ENCODE measurements at places on chromosomes 2 and 18.

DNA sequence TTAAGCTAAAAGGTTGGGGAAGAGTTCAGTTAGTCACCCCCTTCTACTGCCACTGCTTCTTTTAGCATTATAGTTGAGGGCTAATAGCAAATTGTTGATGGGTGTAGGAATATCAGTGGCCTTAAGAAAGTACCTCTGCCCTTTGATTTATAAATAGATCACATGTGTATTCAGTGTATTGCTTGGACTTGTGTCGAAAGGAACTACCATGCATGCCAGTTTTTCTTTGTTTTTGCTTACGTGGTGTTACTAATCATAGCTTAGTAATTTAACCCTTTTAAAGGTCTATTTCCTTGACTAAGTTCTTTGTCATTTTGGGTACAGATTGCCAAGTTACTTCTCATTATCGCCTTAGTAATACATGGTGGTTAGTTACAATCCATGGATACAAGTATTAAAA lies 85.6 kb downstream of the MIB1 start:
- no peak for DNase-seq

DNA sequence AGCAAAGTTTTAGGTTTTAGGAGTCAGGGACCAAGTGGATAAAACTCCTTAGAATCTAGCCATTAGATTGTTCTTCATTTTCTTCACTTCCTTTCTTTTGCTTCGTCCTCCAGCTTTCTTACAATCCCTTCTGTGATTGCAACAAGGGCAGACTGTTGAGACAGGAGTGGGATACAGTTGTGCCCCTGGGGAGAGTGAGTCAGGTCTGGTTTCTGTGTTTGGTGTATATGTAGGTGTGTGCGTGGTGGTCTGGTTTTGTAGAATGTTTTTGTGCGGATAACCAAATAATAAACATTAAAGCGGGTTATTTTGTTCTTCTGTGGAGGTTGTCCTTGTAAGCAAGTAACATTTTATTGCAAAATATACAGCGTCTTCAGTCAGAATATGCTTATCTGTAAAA lies 7.3 kb downstream of the INSIG2 start:
- no peak for DNase-seq

DNA sequence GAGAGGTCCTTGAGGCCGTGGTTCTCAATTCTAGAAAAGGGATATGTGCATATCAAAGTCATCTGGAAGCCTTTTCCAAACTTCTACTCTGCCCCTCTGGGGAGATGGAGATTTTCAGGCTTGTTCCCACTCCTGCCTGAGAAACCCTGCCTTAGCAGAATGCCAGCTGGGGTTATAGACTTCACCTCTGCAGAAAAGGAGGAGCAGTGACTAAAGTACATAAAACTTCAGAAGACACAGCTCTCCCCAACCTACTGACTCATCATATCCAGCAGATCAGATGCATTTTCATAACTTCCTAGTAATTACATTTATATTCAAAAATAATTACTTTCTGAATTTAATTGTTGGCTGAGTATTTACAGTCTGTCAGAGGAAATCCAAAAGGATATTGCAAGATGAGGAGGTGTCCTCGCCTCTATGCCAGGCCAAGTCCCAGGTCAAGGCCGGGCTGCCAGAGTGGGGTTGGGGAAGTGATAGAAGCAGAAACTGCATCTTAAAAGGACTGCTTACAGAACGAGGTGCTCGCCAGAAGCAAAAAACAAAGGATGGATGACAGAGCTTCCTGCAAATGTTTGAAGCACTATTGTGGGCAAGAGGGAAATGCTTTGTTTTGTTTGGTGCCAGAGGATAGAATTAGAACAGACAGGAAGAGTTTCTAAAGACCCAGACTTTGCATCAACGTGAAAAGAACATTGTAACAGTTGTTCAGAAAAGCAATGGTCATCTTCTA lies 75.6 kb upstream of the APCDD1 start:
- no peak for DNase-seq

GRCh38 chr2:234003972-234004617 lies 46.4 kb upstream of the SPP2 start:
- no peak for DNase-seq

DNA sequence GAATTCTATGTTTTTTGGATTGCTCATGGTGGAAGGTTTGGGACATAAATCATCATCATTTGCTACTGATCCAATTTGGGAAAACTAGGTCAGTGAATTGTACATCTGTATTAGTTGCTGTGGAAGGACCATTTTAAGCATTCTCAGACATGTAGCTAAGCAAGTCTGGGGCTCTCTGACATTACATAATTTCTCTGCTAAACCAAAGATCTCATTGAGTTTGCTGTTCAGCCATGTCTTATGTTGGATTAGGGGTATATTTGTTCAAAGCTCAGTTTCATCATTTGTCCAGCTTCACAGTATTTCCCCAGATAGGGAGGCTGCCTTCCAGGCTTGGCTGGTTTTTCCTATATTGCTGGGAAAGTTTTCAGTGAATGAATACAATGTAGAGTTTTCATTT lies 399.7 kb downstream of the MTX2 start:
- DNase-seq = no peak

DNA sequence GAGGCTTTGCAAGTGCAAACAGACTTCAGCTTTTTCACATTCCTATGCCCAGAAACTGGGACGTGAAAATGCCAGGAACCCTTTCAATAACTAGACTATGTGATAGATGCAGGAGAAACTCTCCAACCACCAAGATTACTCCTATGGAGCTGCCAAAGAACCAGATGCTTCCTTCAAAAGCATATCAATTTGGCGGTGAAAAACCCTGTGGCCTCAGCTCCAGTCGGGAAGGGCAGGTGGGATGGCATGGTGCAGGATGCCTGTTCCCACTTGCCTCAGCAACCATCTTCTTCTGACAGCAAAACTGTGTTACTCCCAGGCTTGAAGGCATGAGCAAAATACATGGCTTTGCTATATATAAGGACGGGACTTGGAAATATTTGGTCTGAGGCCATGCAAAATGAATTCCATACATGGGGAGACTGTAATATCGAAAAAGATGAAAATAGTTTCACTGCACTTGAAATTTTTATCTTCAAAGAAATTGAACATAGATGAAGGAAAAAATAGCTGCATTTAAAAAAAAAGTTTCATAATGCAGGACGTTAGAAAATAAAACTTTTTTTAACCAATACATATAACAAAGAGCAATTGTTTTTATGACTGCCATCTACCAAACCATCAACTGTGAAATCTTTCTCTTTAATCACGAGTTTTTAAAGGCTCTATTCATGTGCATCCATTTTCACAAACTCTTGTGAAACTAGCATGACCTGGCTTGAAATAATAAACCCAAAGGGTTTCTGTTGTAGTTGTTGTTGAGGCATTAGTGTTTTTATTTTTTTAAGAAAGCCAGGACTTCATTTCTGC lies 99.1 kb downstream of the AFF3 start:
- no peak for DNase-seq

DNA sequence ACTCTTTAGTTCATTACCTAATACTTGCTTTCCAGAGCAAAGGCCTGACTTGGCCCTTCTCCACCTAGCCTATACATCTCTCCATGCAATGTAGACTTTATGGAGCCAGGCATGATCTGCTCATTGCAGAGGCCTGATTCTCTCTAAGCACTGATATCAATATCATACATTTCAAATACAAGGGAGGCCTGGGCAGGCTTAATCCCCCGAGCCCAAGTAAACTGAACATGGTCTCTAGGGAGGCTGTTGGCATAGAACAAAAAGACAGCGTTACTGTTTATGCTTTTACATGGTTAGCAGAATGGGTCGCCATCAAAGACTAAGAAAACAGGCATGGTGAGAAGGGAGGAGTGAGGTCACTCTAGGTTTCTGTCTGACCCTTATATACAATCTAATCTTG lies 695.1 kb downstream of the ZEB2 start:
- DNase-seq = no peak

DNA sequence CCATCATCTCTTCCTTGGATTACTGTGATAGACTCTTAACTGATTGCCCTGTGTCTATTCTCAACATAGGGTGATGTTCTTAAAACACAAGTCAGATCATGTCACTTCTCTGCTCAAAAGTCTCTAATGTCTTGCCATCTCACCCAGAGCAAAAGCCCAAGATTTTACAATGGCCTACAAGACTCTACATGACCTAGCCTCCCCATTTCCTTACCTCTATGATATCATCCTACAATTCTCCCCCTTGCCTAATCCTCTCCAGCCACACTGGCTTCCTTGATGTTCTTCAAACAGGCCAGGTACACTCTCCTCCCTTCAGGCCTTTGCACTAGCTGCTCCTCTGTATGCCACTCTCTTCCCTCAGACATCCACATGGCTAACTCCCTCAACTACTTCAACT lies 55.1 kb downstream of the ROCK1 start:
- no peak for DNase-seq

DNA sequence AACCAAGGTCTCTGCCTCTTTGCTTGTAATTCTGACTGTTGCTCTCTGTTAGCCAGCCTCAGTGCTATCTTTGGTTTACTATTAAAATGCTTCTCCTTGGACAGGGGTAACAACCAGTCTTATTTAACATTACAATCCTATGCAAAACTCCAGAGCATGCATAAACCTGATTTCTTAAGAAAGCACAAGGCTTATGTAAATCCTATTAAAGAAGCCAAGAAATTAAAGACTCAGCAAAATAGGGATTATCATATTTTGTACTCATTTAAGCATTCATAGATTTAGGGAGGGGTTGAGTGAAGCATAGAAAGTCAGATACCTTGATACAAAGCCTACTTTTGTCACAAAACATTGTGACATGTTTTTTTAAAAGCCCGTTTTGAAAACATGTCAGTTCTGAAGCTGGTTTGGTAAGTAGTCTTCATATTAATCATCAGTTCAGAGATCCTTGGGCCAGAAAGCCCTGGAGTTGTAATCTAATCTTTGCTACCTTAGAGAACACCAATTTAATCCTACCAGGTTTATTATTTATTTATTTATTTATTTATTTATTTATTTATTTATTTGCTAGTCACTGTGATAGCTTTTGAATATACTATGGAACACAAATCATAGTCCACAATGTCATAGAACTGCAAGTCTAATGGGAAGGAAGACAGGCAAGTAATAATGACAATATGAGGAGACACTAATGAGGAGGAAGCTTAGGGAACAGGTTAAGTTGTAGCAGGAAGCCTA lies 158.0 kb upstream of the HNMT start:
- no peak for DNase-seq

DNA sequence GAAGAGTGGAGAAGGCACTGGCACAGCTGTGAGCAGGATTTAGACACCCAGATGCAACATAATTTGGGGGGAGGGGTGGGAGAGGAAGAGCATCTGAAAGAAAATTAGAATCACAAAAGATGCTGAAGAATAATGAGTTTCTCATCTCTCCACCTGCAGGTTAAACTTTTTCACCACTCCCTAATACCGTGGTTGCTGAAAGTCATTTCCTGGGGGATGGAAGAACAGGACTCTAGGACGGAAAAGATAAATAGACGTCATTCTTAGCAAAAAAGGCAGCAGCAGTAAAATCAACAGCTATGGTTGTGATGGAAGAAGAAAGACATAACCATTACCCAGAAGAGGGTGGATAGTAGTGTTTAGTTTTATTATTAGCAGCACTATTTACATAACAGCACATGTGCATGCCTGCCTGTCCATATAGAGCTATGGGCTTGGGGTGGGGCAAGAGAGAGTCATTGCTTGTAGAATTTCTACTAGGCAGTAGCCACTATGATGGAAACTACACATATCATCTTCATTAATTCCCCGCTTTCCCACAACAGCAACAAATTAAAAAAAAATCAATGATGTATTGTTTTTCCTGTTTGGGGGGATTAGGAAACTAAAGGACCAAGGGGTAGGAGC lies 212.2 kb downstream of the TRIB2 start:
- DNase-seq = no peak

- no peak for DNase-seq
Measured at GRCh38 chr2:173955867-173956266, 9.3 kb downstream of the SP3 start.

- no peak for DNase-seq
Measured at GRCh38 chr18:77359561-77360314, 110.1 kb downstream of the GALR1 start.

DNA sequence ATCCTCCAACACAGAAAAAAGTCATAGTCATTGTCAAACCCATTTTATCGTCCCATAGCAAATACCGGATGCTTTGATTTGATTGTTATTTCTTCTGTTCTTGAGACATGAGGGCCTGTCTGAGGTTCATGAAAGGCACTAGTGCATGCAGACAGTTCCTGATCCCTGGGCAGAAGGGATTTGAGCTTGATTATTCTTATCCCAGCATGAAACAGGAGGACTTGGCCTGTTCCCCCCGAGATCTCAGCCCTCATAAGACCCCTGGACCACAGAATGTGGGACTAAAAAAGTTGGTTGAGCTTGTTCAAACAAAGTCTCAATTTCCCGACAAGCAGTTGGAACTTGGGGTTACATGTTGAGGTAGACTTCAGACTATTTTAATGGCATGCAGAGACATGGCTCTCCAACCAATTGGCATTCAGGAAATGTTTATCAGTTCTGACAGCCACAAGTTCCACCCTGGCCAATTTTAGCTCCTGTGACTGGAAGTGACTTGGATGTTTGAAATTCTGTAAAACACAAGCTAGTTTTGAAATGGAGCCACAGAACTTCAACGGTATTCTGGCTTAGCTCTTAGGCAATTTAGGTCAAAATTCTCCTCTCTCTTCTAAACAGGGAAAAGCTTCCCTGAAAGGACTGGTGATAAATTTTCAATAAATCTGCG lies 366.9 kb upstream of the SLC14A2 start:
- no peak for DNase-seq

DNA sequence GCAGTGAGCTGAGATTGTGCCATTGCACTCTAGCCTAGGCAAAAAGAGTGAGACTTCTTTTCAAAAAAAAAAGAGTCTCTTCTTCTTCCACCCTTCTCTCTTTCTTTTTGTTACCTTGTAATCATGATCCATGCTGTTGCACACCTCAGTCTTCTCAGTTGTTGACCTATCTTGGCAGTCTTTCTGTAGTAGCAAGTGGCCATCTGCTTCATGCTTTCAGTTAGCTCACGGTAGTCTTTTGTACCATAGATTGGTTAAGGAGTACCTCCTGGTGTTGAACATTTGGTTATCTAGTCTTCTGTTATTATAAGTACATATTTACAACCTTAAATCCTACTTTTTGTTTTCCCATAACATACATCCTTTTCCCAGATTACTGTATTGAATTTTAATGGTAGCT lies 3.1 kb downstream of the GORASP2 start:
- DNase-seq = no peak

DNA sequence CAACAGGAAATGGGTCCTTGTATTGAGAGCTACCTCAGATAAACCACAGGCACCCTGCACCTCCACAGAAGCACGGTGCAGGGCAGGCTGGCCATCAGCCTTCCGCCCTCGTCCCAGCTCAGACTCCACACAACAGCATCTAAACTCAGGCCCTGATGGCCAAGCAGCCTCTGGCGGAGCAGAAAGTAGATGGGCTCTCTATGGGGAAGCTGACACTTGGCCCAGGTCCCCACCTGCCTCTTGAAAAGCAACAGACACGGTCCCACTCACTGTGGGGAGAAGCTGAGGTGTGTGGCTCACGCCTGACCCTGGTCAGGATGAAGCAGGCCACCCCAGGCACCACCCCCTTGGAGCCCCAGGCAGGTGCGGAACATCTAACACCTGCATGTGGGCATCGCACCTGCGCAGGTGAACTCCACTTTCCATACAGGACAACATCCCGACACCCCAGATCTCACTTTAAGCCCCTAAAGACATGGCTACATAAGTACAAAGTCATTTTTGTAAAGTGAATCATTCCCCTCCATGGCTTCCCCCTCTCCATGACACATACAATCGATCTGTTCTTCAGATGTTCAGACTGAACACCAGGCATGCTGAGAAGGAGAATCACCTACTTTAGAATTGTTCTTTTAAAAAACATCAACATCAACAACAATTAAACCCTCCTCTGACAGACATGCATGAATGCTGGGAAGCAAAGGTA lies 208.4 kb downstream of the ZBTB7C start:
- DNase-seq = no peak

GRCh38 chr18:77162580-77162979 lies 30.0 kb upstream of the MBP start:
- DNase-seq = no peak
